ENCODE measurements at places on chromosomes 3 and 15.
A peak's percentile ranks its signal among the peaks of the same experiment; 100 is the strongest.

DNA sequence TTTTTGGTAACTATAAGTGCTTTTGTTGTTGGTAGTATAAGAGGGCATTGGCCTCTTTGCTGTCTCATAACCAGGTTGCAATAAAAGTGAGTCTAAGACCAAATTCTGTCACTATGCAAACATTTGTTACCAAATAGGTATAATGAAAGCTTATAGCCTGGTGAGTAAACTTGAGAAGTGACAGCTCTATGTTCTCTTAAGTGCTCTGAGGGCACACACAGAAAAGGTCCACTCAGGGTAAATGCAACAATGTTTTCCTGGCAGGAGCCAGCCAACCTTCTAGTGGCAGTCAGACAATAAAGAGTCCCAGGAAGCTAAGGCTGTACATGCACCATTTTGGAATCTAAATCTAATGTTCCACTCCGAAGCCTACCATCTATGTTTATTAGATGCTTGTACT is 262.1 kb upstream of the TGFBR2 start:
- no peak for DNase-seq

DNA sequence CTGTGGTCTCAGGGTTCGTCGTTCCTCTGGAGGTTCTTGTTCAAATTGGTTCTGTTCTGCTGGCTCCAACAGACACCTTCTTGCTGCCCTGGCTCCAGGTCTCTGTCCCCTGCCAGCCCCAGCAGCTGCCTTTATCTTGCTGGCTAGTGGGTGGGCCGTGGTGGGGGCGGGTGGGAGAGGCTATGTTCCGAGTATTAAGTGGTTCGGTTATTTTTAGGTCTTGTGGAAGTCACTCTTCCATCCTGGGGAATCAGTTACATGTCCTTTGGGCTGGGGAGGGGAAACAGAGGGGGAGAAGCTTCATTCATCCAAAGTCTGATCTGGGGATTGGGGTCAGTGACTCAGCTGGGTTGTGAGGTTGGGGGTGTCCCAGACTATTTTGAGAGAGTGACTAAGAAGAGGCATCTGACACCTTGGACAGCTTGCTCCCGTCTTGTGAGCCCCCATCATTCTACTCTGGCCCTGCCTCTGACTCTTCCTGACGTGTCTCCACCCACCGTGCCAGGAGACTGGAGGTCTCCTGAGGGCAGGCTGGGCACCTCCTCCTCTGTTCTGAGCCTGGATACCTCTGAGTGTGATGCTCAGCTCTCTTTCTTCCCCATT is at the start of gene XIRP1:
TSS of gene XIRP1 (minus strand) at position 106 of the 603 bp plus-strand sequence. CDS start 3,150 bp downstream, outside the sequence.
- DNase-seq: peak; percentile 14

DNA sequence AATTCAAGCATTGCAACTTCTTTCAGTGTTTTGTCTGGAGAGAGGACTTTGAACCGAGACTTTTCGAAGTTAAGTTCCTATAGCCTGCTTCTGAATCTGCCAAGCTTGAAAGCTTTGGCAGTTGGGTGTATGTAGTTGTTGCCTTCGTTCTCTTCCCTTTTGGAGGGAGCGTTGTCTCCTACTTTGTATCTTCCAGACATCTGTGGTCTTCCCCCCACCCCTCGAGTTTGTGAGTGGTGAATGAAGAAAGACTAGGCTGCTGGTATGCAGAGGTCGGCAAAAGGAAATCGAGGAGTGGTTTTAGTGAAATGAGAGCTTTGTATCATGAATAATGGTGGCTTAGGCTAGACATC is 1.3 kb downstream of the CTNNB1 start:
- peak; percentile 70 for DNase-seq

DNA sequence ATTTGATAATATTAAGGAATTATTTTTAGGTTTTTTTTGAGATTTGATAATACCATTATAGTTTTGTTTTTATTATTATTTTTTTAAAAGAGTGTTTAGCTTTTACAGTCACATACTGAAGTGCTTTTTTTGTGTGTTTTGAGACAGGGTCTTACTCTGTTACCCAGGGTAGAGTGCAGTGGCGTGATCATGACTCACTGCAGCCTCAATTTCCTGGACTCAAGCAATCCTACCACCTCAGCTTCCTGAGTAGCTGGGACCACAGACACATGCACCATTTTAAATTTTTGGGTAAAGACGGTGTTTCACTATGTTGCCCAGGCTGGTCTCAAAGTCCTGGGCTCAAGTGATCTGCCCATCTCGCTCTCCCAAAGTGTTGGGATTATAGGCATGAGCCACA is 73.0 kb downstream of the SUMF1 start:
- DNase-seq: peak; percentile 53

DNA sequence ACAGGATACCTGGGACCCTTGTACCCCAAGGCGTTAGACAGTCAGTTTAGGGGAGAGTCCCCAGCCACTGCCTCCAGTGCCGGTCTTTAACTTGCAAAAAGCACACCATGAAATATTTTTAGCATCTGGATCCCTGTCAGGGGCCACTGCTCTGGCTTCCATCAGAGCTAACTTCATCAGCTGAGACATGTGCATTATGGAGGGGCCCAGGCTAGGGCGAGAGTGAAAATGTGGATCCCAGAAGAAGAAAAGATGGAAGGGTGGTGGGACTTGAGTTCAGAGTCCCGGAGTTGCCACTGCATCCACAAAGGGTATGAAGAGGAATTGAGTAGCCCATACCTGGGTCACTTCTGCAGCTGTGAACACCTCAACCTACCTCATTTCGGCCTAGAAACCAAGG is 23.5 kb upstream of the SPATA12 start:
- no peak for DNase-seq

GRCh38 chr15:81023483-81024264 is 23.0 kb downstream of the TLNRD1 start:
- peak; percentile 61 for DNase-seq

GRCh38 chr15:95520511-95520910 is 810.0 kb upstream of the NR2F2 start:
- DNase-seq: peak; percentile 46

GRCh38 chr3:17047162-17047561 is 162.4 kb downstream of the PLCL2 start:
- DNase-seq: no peak

DNA sequence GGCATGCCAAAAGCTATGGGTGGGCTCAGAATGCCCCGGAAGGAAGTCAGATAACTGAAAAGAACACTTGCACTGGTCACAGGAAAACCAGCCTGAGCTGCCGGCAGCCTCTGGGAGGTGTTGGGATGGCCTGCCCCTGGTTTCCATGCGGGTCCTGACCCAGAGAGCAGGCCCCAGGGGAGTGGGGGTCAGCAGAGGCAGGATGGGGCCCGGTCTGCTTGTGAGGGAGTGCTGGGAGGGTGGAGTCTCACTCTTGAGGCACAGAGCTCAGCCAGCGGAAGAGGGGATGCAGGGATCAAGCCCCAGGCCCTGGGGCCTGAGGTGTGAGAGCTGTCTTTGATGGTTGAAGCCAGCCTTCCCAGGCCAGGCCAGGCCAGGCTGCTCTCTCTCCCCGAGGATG is 2.4 kb upstream of the RPUSD3 start:
- no peak for DNase-seq

DNA sequence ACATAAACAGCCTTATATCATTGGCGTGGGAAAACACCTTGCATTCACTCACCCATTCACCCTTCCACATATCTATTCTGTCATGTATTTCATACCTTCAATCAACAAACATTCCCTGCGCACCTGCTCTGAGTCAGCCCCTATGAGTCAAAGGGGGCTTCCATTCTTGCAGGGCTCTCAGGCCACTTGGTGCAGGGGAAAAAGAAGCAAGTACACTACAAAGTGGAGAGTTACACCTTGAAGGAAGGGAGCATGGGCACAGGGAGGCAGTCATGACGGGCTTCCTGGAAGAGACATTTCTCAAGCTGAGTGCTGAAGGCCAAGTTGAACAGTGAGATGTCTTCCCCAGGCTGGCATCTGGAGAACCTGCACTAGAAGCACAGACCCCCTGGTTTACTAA is 4.6 kb upstream of the AMOTL2 start:
- no peak for DNase-seq

- DNase-seq: peak; percentile 20
Observed at GRCh38 chr3:5195605-5196004, 8.1 kb downstream of the EDEM1 start.

DNA sequence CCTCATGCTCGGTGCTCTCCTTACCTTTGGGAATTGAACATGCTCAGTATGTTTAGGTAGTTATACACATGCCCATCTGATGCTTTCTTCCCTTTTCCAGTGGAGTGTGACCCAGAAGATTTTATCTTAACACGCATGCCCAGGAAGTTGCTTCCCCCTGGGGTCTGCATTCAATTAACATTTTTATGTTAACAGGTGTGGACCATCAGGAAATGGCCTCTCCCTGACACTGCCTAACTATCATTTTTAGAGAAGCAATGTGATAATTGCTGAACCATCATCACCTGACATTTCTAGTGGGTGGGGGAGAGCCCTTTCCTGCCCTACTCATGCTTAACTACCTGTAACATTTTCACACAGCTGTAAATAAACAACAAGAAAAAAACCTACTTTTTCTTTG is 55.1 kb upstream of the TGFBR2 start:
- DNase-seq: no peak

- DNase-seq: no peak
Observed at GRCh38 chr15:40688932-40689799, 5.8 kb upstream of the RAD51 start.

DNA sequence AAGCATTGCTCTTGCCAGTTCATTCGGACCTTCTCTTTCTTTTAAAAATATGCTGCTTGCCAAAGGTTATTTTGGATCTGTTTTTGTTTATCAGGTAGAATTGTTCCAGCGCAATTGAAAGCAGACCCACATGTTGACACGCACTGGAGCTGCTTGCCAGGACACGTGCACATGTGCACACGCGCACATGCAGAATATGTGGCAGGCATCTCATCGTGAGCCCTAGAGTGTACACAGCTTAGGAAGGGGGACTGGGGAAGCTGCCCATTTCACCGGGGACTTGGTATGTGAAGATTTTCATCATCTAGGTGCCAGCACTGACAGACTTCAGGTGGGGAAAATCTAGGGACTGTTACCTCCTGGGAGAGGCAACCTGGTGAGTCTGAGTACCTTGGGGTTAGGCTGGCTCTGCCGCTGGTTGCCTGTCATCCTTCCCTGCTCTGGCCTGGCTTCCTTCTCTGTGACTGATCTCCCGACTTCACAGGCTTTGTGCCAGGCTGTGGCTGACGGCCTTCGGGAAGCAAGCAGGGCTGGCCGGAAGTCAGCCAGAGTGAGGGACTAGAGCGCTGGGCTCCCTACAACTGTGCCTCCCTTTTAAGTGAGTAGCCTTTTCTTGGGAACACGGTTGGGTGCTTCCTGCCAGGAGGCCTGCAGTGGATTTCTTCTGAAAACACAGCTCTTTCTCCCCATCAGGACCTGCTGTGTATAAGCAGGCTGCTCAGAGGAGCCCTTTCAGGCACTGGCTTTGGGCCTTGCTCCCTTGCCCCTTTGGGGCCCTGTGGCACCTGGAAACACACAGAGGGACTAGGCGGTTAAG is 129.3 kb downstream of the EEFSEC start:
- peak; percentile 59 for DNase-seq

GRCh38 chr15:72783004-72783639 is 436 bp downstream of the ADPGK start:
- DNase-seq: no peak

- peak; percentile 73 for DNase-seq
Observed at GRCh38 chr3:16200411-16200810, 25.9 kb downstream of the GALNT15 start.

DNA sequence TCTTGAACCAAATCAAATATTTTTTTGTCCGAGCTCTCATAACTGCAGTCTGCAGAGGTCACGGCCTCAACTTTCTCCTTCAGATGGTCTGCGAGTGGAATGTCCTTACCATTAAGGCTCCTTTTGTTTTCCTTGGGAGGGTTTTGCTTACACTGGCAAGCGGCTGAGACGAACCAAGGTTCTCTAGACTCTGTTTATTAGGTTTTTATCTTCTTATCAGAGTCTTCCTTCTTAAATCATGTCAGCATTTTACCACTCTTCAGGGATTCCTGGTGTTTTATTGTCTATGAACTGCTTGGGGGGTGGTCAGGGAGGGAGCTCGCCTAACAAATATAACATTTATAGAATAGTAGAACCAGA is 773.7 kb upstream of the NR2F2 start:
- peak; percentile 85 for DNase-seq

DNA sequence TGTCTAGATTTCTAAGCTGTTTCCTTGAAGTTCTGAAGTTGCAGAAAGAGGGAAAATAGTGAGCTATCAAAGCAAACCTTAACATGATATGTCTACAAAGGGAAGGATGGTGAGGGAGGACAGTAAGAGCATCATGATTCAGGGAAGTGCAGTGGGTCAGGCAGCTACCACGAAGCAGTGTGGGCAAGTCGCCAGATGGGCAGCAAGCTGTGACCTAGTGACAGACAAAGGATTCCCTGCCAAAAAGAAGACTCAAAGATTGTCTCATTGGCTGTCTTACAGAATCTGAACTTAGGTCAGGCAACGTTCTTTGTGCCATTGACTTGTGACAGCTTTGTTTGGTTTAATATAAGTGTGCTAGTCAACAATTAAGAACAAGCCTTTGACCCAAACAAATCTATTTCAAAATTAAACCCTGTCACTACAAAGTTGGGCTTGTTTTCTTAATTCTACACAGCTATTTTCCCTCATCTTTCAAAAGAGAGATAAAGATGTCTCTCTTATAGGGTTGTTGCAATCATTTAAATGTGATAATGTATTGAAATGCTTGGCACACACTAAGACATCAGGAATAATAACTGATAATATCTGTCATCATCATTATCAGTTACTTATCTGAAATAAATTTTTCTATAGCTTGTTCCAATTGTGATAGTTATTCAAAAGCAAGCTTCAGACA is 153.3 kb downstream of the ECT2 start:
- DNase-seq: no peak

GRCh38 chr3:72309661-72310418 is 524.9 kb upstream of the PROK2 start:
- no peak for DNase-seq

- DNase-seq: no peak
Observed at GRCh38 chr3:28860307-28860706, 420.6 kb upstream of the RBMS3 start.

DNA sequence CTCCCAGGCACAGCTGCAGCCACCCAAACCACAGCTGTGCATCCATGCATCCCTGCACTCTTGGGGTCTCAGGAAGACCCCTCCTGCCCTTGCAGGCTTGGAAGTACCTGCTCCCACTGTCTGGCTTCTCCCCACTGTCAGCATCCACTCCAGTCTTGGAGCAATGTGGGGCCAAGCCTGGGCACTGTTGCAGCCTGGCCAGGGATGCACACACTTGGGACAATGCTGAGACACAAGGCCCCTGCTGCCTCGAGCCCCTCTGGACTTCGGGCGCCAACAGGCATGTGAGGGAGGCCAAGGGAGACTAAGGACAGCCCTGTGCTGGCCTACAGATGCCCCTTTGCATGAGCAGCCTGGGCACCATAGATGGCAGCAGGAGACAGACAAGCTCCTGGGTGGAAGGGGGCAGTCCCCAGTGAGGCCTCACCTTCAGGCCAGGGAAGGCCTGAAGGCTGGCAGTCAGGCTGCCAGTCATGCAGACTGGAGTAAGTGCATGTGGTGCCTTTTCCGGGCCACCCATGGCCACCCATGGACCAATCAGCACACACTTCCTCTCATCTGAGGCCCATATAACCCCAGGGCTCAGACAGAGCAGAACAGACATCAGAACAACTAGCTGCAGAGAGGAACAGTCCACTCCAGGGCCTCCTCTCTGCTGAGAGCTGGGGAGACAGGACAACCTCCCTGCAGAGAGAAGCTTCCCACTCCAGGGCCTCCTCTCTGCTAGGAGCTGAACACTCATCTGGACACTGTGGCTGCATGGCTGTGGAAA is 219.0 kb downstream of the VGLL3 start:
- DNase-seq: no peak

GRCh38 chr3:81764665-81765064 is 3.2 kb upstream of the GBE1 start:
- no peak for DNase-seq
